CD4-positive, alpha-beta T cell treated with Interleukin-2 at 100 ng/mL for 4 hours (primary cell): ENCODE measurements at places on chromosomes 1 and 21.

DNA sequence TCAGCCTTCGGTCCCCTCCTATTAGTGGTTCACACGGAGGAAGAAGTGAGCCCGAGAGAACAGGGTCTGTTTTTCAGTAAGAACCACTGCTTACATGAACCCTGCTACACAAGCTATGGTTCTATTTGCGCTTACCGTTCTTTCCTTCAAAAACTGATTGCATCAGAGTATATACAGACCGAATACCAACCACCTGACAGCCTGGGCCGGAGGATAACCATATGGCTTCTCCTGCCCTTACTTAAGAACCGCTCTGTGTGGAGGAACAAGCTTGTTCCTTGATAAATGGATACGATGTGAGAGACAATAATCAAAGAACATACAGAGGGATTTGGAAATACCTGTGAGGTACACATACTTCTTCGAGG is 1.1 kb upstream of the KCNT2 start:
- DNase-seq: no peak

GRCh38 chr1:942411-942821 is 16.6 kb downstream of the NOC2L start:
- DNase-seq: no peak

DNA sequence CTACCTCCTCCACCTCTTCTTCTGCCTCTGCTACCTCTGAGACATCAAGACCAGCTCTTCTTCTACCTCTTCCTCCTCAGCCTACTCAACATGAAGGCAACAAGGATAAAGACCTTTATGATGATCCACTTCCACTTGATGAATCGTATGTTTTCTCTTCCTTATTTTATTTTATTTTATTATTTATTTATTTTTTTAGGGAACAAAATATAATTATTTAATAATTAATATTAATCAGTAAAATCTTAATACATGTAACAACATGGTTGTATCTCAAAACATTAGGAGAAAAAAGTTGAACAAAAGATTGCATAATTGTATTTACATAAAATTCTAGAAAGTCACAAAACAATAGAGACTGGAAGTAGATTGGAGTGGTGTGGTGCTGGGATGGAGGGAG is 13.1 kb upstream of the HRNR start:
- no peak for DNase-seq

GRCh38 chr1:8540971-8541370 is 223.1 kb downstream of the SLC45A1 start:
- no peak for DNase-seq

DNA sequence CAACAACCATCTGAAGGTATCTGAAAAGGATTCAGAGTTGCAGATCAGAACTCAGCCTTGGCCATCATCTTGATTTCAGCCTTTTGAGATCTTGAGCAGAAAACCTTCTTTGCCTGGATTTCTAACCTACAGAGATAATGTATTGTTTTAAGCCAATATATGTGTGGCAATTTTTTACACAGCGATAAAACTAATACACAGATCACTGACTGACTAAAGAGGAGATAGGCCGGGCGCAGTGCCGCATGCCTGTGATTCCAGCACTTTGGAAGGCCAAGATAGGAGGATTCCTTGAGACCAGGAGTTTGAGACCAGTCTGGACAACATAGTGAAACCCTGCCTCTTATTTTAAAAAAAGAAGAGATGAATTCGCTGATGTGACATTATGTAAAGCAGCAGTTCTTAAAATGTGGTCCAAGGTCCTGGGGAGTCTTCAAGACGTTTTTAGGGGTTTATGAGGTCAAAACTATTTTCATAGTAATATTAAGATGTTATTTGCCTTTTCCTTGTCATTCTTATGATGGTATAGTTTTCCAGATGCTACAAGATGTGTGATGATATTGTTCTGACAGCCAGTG is 50.1 kb upstream of the CNN3 start:
- no peak for DNase-seq

GRCh38 chr21:36579898-36580297 is 100.0 kb upstream of the CLDN14 start:
- DNase-seq: no peak

DNA sequence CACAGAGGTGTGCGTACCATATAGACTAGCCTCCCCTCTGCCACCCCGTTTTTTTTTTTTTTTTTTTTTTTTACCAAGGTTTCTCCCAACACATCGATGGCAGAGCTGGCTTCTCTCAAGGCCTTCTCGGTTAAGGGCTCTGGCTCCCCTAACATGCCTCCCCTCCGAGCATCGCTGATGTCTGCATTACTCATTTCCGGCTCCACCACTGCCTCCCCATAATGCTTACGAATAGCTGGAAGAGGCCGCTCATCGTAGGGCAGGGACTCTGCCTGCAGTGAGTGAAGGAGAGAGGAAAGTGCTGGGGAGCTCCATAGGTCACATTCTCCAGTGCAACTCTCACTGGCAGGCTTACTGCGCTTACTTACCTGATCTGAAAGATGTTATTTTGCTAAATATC is 20.6 kb downstream of the CEP104 start:
- DNase-seq: no peak

GRCh38 chr1:216523449-216524190 is 100.4 kb upstream of the USH2A start:
- no peak for DNase-seq
